Heart left ventricle (tissue), 16 donors: ENCODE measurements at places on chromosomes 11 and 22.

GRCh38 chr11:67289226-67289650 lies at the start of gene ANKRD13D:
ANKRD13D (plus strand) TSS chr11:67289303; CDS start chr11:67289461, 158 bp downstream.
- DNase-seq = no peak

DNA sequence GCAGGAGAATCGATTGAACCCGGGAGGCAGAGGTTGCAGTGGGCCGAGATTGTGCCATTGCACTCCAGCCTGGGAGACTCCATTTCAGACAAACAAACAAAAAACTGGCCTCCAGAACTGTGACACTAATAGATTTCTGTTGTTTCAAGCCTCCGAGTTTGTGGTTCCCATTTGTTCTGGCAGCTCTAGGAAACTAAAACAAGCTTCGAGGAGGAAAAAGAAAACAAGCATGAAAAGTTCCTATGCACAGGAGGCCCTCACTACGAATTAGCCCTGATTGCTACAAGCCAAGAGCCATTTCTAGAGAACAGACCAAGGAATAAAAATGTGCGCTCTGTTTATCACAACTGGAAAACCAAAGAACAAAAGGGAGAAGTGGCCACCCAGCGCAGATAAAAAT lies 47.8 kb upstream of the SHANK2 start:
- DNase-seq = no peak

DNA sequence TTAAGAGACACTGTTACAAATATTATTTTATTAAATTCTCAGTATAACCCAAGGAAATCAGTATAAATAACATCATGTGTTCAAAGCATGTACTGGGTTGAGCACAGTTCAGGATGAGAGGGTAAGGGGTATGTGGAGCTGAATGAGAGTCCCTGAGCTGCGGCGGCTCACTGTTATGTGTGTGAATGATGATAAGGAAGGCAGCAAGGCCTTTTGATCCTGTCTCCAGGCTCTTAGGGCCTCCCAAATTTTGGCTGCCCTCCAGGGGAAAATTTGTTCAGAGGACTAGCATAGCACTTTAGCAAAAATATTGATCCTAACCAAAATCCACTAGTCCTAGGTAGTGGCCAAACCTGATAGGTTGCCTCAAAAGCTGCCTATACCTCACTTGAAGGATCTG lies 86.1 kb upstream of the SPON1 start:
- no peak for DNase-seq

DNA sequence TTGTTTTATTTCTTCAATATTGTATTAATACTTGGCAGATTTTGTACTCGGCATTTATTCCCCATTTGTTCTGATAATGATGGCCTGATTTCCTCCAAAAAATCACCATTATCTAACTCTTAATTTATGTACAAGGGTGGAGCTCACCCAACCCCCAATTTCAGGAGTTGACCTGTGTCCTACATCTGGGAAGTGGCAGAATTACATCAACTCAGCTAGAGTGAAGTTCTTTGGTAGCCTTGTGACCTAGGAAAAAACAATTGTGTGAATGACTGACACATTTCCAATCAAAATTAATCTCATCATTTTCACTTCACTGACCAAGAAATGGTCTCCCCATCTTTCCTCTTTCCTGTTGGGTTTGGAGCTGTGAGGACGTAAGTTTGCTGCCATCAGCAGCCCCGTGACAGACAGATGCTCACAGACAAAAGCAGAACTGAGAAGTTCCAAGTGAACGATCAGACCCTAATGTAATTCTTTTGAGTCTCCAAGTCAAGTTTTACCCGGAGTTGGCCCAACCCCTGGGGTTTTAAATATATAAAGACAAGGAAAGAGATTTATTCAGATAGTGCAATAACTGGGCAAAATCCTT lies 16.6 kb upstream of the MS4A6E start:
- DNase-seq = no peak

GRCh38 chr11:27470826-27471588 lies 1.6 kb downstream of the LGR4 start:
- peak; percentile 32 for DNase-seq

DNA sequence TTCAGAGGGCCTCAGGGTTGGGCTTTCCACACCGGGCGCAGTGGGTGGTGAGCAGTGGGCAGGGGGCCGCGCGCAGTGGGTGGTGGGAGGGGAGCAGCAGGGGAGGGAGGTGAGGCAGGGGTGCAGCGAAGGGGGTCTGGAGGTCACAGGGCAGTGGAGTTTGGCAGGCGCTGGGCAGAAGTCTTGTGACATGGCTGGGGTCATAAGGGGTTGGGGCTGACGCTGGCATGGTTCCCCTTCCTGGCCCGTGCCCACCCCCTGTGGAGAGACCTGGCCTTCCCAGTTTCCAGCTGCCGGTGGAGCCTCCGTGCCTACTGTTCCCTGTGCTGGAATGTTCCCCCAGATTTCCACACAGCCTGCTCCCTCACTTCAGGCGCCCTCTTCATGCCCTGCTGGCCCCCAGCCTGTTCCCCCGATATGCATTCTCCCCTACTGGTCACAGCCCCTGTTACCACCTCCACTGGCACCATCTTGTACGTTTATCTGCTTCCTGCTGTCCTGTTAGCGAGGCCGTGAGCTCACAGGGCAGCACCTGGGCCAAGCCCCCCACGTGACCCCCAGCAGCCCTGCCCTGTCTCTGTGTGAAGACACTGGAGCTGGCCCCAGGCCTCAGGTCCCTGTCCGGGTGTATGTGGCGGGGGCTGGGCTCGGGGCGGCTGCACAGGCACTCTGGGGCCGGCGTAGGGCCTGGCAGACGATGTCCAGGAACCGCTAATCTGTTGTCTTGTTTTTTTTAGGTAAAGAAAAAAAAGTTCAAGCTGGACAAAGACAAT lies 111.6 kb downstream of the KCNQ1OT1 start:
- DNase-seq = peak; percentile 6

DNA sequence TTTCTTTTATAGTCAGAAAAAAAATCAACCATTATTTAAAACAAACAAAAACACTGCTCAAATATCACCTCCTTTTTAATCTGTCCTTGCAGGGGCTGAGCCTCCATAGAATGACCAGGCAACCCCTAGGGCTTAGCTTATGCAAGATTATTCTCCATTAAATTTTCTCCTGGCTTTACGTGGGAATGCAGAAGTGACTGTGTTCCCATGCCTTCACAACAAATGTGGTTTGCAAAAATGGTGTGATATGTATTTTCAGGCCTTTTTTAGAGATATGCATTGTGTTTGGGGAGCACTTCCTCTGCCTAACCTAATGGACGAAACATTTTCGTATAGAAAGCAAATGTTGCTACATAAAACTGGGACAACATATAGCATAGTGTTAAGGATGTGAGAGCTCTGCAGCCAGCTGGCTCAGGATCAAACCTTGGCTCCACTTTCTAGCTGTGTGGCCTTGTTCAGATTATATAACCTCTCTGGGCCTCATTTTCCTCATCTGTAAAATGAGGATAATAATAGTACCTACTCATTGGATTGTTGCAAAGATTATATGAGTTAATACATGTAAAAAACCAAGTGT lies 82.6 kb downstream of the PARVA start:
- no peak for DNase-seq
